ENCODE measurements at places on chromosomes 6 and 20.

DNA sequence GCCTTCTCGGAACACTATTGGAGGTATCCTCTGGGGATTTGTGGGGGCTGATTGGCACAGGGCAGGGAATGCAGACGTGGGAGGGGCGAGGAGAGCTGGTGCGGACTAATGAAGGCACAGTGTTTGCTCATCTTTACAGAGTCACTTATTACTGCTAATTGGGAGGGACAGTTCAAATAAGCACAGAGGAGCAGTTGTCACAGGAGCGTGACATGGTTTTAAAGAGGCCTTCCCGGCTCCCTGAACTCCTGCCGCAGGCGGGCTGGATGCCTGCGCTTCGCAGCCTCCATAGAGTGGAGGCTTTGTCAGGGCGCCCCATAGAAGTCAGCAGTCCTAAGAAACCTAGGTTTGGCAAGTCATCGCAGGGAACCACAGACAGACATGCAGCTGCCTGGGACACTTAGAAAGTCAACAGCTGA lies 149.6 kb downstream of the LINC00237 start:
- no peak for DNase-seq

GRCh38 chr6:65545920-65546319 lies 161.1 kb downstream of the EYS start:
- no peak for DNase-seq

GRCh38 chr20:37864298-37864697 lies 38.6 kb upstream of the VSTM2L start:
- DNase-seq, result no peak

DNA sequence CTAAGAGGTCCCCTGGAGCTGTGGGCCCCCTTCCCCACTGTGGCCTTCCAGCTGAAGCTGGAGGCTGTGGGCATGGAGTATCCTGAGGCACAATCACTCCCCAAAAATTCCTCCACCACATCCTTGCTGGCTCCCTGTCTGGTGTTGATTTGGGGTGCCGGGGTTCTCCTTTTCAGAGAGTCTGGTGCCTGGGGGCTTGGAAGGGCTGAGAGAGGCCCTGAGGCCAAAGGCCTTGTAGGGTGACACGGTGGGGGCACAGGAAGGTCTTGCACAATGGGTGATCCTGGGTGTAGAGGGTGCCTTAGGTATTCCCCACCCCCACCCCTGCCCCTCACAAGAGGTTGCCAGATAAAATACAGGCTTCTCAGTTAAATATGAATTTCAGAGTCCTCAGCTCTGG lies 33.2 kb upstream of the VEGFA start:
- DNase-seq, result peak; percentile 28

DNA sequence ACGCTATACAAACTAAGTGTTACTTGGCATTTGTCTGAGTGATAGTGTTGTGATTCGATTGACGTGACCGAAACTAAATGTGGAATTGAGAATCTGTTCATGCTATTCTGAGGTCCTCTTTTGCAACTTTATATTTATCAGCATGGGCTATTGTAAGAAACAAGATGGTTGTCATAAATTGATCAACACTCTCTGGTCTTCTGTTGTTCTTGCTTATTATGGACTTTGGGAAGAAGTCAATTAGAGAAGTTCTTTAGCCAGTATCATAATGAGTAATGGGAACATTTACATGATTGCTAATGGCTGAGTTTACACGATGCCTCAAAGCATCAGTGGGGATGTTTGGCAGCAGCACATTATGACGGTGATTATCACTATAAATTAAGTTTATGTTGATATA lies 195.0 kb downstream of the CD83 start:
- DNase-seq, result no peak

- DNase-seq, result no peak
Observed at GRCh38 chr6:47743744-47744143, 38.1 kb upstream of the OPN5 start.

DNA sequence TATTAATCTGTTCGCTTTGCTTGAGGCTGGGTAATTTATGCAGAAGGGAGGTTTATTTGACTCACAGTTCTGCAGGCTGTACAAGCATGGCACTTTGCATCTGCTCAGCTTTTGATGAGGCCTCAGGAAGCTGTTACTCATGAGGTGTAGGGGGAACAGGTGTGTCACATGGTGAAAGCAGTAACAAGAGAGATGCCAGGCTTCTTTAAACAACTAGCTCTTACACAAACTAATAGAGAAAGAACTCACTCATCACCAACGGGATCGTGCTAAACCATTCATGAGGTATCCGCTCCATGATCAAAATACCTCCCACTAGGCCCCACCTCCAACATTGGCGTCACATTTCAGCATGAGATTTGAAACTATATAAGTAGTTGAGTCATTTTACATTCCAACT lies 34.4 kb upstream of the GCLC start:
- no peak for DNase-seq

GRCh38 chr20:61041481-61041880 lies 210.6 kb upstream of the CDH4 start:
- no peak for DNase-seq

GRCh38 chr20:54435015-54435414 lies 40.4 kb upstream of the DOK5 start:
- DNase-seq, result no peak

DNA sequence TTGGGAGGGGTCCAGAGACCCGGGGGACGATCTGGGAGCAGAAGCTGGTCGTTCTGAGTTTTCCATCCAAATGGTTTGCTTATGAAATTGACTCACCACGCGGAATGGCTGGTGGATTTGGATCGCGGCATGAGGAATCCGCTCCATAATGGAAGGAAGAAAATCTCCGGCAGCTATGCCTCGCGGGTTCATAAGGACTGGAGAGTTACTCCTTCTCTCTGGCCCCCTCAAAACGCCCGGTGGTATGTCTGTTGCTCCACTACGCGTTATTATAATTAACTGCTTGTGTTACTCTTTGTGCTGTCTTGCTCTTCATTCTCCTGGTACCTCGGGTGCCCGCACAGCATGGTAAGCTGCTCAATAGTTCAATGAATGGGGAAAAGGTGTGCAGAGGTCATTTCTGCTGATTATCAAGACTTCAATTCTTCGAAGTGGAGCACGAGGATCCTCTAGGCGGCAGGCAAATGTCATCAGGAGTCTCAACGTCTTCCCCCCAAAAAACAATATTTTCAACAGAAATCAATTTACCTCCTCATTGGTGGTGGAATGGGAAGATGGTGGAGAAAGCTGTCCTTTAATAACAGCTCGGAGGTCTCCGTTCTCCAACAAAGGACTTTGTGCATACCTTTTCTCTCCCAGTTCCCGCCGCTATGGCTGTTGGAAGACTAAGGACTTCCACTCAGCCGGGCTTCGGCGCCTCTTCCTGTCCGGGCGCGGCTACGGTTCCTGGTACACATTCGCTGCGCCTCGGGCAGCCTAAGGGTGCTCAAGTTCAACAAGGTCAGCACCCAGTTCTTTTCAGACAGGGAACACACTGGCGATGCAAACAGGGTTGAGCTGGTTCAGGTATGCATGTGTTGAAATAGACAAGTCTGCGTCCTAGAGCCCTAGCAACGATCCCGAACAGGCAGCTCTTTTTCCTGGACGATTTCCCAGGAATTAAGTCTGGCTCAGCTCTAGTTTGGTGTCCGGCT lies 9.2 kb upstream of the PRSS16 start:
- peak; percentile 81 for DNase-seq

DNA sequence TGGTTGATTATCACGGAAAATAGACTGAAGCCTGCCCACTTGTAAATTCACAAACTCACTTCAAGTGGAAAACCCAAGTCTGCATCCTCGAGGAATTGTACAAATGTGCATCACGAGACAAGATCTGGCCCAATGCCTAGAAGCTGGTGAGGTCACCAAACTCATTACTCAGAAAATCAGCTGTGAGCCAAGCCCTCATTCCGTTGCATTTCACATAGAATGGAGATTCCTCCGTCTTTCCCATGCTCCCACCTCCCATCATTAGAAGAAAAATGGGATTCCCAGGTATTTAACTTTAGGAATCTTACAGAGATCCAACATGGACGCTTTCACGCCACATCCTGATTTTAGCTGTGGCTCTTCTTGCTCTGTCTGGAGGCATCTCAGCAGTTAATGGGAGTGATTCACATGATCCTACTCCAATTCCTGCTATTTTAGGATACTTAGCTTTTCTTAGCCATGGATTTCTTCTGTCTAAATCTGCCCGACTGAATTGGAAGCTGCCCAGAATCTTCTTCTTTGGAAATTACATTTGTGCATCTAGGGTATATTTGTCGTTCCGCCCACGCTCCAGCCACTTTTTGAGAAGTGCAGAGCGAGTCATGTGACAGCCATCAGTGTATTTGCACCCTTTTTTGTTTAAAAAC lies 68.7 kb upstream of the STMND1 start:
- DNase-seq, result no peak

- DNase-seq, result no peak
Observed at GRCh38 chr20:51597389-51598231, 55.1 kb upstream of the NFATC2 start.

DNA sequence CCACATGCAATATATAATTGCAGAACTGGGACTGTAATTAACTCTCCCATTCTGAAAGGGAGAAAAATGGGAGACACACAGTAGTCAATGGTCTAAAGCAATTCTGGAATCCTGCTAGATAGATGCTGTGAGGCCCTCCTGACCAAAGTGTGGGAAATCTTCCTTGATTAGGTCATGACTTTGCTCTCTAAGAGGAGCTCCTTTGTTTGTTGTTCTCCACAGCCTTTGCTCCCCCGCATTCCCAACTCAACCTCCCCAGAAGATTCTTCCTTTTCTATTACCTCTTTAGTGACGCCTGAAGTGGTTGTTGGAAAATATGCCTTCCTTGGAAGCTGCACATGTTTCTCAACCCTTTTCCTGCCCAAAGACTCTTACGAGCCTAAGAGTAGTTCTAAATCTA lies 28.8 kb upstream of the LIN28B start:
- DNase-seq, result no peak

DNA sequence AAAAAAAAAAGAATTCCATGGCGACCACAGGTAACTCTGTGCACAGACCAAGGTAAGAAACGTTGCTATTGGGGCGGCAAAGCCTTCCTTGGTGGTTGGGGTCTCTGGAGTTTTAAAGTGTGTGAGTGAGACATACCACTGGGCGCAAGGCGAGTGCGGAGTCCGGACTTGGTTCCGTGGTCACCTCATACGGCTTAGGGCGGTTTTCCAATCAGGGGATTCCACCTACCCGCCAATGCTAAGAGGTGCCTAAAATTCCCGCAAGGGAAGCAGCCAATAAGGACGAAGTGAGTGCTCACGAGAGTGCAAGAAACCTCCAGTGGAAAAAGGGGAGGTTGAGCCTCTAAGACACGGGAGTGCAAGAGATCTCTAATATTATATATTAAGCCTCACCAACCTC lies 68.6 kb upstream of the PRSS16 start:
- DNase-seq, result peak; percentile 73

DNA sequence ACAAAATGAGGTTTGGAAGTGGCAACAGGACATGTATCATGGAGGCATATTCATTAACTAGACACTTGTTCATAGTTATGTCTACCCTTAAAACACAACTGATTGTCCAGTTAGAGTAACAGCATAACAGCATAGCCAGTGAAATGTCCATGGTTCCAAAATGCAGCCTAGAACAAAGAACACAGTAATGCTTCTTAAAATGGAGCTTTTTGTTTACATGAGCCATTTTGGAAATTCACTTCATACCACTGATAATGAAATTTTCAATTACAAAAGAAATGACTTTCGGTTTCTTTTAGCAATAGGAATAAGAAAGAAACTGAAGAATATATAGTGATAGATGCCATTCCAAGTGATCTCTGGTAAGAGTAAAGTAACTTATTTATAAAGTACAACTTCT lies 111.1 kb upstream of the DST start:
- DNase-seq, result no peak

GRCh38 chr6:4564801-4565271 lies 211.4 kb upstream of the CDYL start:
- no peak for DNase-seq

DNA sequence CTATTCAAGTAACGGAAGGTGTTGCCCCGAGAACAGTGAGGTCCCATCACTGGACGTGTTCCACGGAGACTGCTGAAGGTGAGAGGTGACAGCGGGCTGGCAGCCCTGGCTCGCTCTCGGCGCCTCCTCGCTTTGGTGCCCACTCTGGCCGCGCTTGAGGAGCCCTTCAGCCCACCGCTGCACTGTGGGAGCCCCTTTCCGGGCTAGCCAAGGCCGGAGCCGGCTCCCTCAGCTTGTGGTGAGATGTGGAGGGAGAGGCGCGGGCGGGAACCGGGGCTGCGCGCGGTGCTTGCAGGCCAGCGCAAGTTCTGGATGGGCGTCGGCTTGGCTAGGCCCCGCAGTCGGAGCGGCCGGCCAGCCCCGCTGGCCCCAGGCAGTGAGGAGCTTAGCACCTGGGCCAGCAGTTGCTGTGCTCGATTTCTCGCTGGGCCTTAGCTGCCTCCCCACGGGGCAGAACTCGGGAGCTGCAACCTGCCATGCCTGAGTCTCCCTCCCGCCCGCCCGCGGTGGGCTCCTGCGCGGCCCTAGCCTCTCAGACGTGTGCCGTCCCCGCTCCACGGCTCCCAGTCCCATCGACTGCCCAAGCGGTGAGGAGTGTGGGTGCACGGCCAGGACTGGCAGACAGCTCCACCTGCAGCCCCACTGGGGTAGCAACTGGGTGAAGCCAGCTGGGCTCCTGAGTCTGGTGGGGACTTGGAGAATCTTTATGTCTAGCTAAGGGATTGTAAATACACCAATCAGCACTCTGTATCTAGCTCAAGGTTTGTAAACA lies 77.6 kb downstream of the RNF182 start:
- peak; percentile 69 for DNase-seq

DNA sequence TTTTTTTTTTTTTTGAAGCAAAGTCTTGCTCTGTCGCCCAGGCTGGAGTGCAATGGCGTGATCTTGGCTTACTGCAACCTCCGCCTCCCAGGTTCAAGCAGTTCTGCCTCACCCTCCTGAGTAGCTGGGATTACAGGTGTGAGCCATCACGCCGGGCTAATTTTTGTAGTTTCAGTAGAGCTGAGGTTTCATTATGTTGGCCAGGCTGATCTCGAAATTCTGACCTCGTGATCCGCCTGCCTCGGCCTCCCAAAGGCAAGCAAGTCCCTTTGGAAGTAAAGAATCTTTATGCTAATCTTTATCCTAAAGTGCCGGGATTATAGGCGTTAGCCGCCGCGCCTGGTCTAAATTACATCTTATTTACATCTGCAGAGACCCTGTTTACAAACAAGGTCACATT lies 1.5 kb downstream of the PSMG4 start:
- DNase-seq, result no peak

DNA sequence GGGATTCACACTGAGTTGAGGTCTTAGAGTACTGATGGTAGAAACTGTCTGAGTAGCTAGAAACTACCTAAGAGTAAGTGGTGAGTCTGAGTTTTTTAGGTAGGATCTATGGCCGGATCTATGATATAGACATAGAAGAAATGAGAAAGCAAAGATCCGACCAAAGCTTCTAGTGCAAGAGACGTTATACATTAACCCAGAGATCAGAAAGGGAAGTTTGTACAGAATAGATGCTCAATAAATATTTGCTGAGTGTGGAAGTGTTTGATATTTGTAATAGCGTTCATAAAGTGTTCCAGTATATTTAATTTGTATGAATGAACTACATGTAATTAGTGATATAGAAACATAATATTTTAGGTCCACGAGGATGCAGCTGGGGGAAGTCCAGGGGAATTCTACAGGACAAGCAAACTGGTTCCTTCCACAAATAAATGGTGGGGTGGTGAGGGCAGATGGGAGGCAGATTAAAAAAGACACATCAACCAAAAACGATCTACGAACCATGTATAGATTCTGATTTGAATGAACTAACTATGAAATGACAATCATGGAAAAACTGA lies 31.9 kb upstream of the JARID2 start:
- no peak for DNase-seq

- DNase-seq, result peak; percentile 52
Observed at GRCh38 chr6:31723245-31723979, at the start of gene MPIG6B. TSS of gene MPIG6B (plus strand) at chr6:31723373. CDS start at chr6:31723384, 11 bp downstream.

Measured in endodermal cell (in vitro differentiated cells).